ENCODE measurements at places on chromosomes 5 and 9. TPM values are rescaled to one million over a fixed set of nuclear protein-coding genes. Genes with fewer than 3 reads are reported as not detected.

DNA sequence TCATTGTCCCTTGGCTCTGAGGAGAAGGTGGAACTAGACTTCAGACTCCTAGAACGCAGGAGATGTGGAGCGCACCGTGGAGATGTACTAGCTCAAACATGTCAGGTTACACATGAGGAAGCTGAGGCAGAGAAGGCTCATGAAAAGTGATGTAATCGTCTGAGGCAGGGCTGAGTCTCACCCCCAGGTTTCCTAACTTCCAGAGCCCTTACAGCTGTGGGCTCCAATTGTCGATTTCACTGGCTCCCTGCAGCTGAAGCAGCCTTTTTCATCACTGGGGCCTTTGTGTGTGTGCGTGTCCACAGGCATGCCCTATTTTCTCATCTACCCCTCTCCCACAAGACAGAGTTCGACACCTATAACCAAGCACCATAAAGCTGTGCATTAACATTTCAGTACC, 370.6 kb downstream of the NTRK2 start:
- no peak overlapping the region for H3K27ac ChIP-seq
- H3K36me3 ChIP-seq, result no peaks in the 10 kb centered on the region
- DNase-seq, result no peak
- no peaks in the 10 kb centered on the region for H3K4me1 ChIP-seq
- H3K4me3 ChIP-seq, result no peak overlapping the region

The PRELID2 gene
- 2.2 TPM for total RNA-seq

- no peak for DNase-seq
- H3K4me1 ChIP-seq, result peaks cover 4% of the 10 kb centered on the region
- H3K36me3 ChIP-seq, result no peaks in the 10 kb centered on the region
- H3K27ac ChIP-seq, result no peak overlapping the region
- peaks cover 17% of the 10 kb centered on the region for H3K27me3 ChIP-seq
- H3K4me3 ChIP-seq, result no peak overlapping the region
These were observed 101.6 kb upstream of the BASP1 start for GRCh38 chr5:17115855-17116254.

GRCh38 chr5:176162198-176162597, 76.0 kb upstream of the SIMC1 start:
- peaks cover 7% of the 10 kb centered on the region for H3K27me3 ChIP-seq
- H3K4me1 ChIP-seq, result no peaks in the 10 kb centered on the region
- DNase-seq, result no peak

The TSC1 gene
- 23.6 TPM for total RNA-seq

DNA sequence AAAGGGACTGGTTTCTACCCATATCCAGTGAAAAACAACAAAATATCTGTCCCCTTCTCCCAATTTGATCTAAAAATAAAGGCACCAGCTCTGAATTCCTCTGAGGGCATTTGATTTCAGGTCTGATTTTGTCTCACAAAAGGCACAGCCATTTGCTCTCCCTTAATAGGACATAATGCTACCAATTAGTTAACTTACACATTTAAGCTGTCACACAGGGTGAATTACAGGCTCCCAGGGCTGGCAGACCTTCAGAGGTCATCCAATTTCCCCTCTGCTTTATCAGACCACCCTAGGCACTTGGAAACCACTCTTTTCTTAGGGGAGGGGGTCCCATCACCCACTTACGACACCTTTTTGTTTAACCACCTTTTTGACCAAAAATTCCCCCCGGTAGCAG, 319.9 kb downstream of the SPOCK1 start:
- peaks cover 11% of the 10 kb centered on the region for H3K27me3 ChIP-seq
- no peaks in the 10 kb centered on the region for H3K4me1 ChIP-seq
- H3K27ac ChIP-seq, result no peak overlapping the region
- no peaks in the 10 kb centered on the region for H3K36me3 ChIP-seq
- DNase-seq, result no peak

- H3K4me3 ChIP-seq, result no peak overlapping the region
- H3K27ac ChIP-seq, result no peak overlapping the region
- no peak for DNase-seq
- H3K27me3 ChIP-seq, result no peaks in the 10 kb centered on the region
These were observed 25.5 kb downstream of the DDX31 start for GRCh38 chr9:132644251-132644650.

Data from activated naive CD8-positive, alpha-beta T cell treated with anti-CD3 and anti-CD28 coated beads for 36 hours (primary cell).